Right renal cortex interstitium (tissue), 3 donors: ENCODE measurements at places on chromosomes 4 and X. TPM values are rescaled to one million over a fixed set of nuclear protein-coding genes. Genes with fewer than 3 reads are reported as not detected.

DNA sequence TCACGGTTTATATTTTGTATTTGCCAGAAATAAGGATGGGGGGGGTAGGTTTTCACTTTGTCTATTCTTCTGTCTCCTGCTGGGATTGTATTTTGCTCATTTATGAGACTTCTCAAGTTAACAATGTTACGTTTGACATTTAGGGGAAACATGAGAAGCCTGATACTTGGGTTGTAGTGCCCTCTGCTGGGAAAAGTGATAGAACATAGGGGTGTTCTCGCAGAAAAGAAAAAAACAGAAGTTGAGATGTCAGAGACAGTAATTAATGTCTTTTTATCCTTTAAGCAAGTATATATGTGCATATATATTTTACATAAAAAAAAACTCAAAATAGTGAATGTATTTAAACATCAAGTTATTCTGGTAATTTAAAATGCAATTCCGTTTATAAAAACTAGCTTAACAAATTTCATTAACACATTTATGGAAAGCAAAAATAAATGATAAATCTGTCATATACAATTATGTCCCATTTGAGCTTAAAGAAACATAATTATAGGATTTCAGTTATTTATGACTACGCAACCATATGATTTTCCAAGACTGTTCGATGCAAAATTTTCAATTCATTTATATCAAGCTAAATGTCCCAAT lies 46.0 kb upstream of the TMPRSS11F start:
- peak; percentile 34 for DNase-seq

- no peak for DNase-seq
Measured at GRCh38 chr4:156547439-156547838, 424.2 kb downstream of the PDGFC start.

DNA sequence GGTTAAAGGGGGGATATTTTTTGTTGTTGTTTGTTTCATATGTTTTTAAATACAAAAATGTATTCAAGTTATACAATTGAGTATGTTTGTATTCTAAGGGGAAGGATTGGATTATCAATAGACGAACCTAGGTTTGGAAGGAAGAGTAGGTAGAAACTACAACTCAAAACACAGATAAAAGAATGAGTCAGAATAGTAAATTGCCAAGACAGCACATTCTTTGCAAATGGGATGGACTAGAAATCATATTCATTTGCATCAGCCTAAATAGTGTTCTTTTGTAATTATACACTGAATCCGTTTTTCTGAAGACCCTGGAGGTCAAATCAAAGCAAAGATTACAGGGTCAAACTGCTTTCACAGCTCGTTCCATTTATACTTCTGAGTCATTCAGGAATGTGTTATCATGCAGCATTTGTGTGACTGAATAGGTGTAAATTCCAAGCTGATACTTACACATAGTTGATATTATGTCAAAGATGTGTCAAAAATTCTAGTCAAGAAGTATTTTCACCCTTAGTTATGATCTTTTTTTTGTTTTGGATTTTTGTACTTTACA lies 273.3 kb upstream of the FAT4 start:
- no peak for DNase-seq

GRCh38 chr4:120445186-120445585 lies 378.5 kb upstream of the MAD2L1 start:
- no peak for DNase-seq

DNA sequence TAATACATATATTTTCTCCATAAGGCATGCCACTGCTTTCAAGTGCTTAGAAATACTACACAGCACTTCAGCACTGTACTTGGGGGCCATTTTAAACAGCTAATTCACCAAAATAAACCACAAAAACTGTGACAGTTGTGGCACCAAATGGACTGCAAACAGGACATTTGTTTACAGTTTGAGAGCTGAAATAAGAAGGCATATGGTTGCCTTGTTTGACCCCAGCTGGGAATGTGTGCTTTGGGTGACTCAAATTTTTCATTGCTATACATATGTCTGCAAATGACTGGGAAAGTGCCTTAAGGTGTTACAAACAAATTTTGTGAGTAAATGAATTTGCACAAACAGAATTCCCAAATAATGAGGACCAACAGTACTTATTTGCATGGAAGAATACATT lies 124.2 kb downstream of the BANK1 start:
- DNase-seq, result no peak

- no peak for DNase-seq
Measured at GRCh38 chr4:2835978-2836377, 7.7 kb upstream of the ADD1 start.

DNA sequence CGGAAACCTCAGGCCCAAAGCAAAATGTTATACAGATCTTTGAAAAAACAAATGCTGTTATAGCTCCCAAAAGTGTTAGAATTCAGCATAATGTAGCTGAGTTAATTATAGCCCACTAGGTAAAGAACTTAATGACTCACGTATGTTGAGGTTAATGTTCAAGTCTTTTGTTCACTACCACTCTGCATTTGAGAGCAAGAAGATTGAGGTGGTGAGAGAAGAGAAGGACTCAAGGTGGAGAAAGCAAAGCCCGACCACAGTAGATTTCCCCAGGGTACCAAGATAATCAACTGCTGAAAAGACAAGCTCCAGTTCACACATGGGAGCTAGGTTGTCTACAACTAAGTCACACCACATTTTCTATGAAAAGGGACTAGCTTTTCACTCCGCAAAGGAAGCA lies 480.2 kb downstream of the DTHD1 start:
- DNase-seq, result no peak

- peak; percentile 33 for DNase-seq
Measured at GRCh38 chr4:52037689-52038102, 403 bp downstream of the SGCB start.

DNA sequence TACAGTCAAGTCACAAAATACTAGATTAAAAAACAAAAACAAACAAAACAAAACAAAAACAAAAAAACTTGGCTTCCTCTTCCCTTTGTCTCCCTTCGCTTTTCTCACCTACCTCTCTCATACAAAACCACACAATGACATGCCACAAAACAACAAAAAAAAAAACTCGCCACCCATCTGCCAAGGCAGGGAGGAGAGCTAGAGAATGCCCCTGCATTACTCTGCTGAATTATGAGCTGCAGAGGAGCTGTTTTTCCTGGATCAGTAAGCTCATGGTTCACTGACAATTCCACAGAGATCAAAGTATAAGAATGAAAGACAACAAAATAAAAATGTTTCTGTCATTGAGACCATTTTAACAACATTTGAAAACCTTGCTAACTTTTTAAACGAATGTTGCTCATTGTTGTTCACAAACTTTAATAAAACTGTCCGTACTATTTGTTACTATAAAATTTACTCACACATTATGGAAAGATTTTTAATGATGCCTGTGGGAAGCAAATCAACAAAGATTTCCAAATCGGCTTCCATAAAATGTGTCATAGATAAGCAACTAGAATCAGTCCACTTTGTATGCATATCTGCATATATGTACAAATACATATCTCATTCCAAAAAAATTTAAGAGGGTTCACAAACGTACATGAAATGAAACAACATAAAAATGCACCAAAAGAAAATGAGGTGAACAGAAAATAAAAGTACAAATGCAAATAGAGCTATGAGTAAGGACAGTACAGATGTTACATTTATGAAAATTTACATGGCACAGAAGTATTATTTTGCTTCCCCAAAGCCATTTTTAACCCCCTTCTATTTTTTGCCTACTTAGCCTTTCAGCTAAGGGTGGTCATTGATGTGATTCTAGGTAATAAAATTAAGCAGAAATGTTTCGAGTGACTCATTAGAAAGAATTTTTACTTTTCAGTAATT lies 252.4 kb upstream of the FAT4 start:
- no peak for DNase-seq

- DNase-seq, result no peak
Measured at GRCh38 chr4:57905965-57906364, 795.8 kb upstream of the IGFBP7 start.

DNA sequence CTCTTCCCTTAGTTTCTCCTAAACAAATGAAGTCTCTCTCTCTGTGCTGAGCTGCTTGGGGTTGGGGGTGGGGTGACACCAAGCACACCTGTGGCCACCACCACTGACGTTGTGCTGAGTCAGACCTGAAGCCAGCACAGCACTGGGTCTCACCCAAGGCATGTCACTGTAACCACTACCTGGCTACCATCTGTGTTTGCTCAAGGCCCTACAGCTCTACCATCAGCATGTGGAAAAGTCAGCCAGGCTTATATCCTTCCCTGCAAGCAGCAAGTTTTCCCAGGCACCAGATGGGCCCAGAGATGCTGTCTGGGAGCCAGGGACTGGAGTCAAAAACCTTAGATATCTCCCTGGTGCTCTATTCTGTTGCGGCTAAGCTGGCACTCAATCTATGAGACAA lies 6.9 kb downstream of the CXCL10 start:
- DNase-seq, result no peak

- no peak for DNase-seq
Measured at GRCh38 chr4:40205259-40206198, 8.7 kb downstream of the RHOH start.

DNA sequence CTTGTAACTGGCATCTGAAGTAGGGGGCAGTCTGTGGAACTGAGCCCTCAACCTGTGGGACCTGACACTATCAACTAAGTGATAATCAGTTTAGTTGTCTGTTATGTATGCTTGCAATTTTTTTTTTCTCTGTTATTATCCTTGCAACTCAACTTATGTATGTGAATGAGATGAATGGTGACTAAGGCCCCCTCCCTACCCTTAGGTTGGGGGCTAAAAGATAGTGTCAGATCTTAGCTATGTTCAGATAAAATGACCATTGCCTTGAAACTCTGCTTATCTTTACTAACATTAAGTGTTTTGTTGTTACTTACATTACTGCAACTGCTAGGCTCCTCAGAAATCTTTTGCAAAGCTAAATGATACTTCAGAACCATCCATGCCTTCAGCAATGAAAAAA lies 31.5 kb downstream of the TMEM184C start:
- no peak for DNase-seq

GRCh38 chr4:24930151-24930550 lies 17.3 kb upstream of the CCDC149 start:
- DNase-seq, result no peak

DNA sequence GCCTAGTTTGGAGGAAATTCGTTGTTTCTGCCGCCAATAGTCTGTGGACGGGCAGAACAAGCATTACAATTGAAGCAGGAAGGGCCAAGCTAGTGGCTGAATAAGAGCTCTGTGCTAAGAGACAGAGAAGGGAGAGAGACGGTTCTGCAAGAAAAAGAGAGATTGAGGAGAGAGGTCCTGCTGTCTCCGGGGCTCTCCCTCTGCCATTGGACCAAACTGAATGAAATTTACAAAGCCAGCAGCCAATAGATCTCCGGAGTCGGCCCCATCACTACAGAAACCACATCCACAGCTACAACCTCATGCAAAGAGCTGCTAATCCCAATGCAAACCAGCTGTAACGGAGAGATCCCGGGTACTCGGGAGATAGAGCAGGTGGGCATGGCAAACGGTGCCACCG lies at the start of gene NLGN4X:
Gene NLGN4X, minus strand, starts transcription at position 148 of the 400 bp plus-strand sequence. CDS start 77,401 bp downstream, outside the sequence.
- DNase-seq, result no peak

DNA sequence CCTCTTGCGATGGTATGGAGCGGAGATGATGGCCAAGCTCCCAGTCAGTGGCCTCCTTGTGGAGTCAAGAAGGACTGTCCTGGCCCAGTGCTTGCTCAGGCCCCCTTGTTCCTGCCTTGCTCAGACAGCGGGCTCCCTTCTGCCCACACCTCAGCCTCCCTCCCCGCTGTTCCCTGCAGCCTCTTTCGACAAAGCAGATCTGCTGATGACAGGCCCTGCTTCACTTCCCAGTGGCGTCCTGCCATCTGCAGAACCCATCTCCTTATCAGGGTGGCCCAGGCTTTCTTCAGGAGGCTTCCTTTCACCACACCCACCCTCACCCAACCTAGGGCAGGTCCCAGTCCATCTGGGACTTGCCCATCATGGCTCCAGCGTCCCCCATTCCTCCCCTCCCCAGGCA lies 80.0 kb downstream of the CLDN34 start:
- no peak for DNase-seq

DNA sequence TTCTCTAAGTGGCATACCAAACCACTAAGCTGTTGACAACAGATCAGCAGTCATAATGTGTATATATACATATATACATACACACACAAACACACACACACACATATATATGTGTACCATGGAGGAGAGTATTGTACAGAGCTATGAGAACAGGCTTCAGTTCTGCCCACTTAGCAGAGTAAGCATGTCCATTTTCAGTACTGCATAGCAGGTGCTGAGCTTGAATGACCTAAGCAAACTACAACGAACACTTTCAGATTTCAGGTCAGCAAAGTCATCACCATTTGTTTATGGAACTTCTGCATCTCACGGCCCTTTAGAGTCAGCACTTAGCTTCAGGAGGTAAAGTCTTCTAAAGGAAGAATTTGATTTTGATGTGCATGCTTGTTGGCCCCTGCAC lies 735.8 kb upstream of the ATOH1 start:
- no peak for DNase-seq

DNA sequence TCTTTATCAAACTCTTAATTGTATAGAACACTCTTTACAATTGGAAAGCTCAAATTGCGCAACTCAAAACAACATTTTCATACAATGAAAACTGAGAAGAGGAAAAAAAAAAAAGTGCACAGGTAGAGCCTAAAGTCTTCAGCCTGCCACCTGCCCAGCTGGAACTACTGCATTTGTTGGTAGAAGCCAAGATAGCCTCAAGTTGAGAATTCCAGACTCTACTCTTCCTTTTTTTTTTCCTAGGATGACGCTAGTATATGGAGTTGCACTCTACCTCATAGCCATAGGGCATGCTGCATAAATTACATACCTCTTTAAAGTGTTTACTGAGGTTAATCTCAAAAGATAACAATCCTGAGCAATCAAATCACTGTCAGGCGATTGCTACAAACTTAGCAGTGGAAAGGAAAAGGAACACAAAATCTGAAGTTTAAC lies 13.6 kb downstream of the ABCG2 start:
- DNase-seq, result no peak

GRCh38 chr4:29153642-29154041 lies 1566.5 kb upstream of the PCDH7 start:
- no peak for DNase-seq

DNA sequence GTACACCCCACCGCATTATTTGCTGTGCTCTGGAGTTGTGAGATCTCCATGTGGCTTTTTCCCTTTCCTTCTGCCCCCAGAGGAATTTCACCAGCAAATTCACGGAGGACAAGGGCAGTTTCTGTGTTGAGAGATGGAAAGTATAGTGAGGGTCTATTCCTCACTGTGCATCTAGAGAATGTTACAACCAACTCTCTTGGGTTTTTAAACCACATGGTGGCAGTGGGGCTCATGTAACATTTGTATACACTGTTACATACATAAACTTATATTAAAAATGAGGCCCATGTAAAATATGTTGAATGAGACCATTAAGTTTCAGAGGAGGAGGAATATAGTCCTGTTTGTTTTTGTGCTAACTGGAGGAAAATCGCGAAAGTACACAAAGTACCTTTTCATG lies 909 bp upstream of the PRKG2 start:
- no peak for DNase-seq

The UGT2B10 gene
- polyA plus RNA-seq, result 0.33 TPM

The GBA3 gene
- polyA plus RNA-seq, result 20.2 TPM

The UGT8 gene
- 61.2 TPM for polyA plus RNA-seq

The TACR3 gene
- 2.2 TPM for polyA plus RNA-seq

The FGA gene
- 1.0 TPM for polyA plus RNA-seq

The BCOR gene
- polyA plus RNA-seq, result 57.7 TPM

The SPANXC gene
- polyA plus RNA-seq, result not detected

The PDZD4 gene
- 6.8 TPM for polyA plus RNA-seq

The LONRF3 gene
- 0.94 TPM for polyA plus RNA-seq

The FTHL17 gene
- not detected for polyA plus RNA-seq

The PGRMC1 gene
- 268 TPM for polyA plus RNA-seq

The ADGRL3 gene
- 28.7 TPM for polyA plus RNA-seq

The DUSP9 gene
- 37.8 TPM for polyA plus RNA-seq

The VCX3A gene
- not detected for polyA plus RNA-seq

The TBX22 gene
- 2.3 TPM for polyA plus RNA-seq
